HEK293T (cell line): ENCODE measurements at places on chromosomes 2 and 18.

GRCh38 chr18:8667846-8668245 is 37.5 kb upstream of the MTCL1 start:
- no peak for DNase-seq

GRCh38 chr2:165681841-165682240 is 112.2 kb downstream of the GALNT3 start:
- no peak for DNase-seq

GRCh38 chr18:27763936-27764335 is 413.0 kb downstream of the CDH2 start:
- DNase-seq = no peak

- no peak for DNase-seq
These were observed 835.8 kb upstream of the VRK2 start for GRCh38 chr2:57210855-57211254.

- peak; percentile 14 for DNase-seq
These were observed 7.5 kb downstream of the COPS8 start for GRCh38 chr2:237092920-237093781.

DNA sequence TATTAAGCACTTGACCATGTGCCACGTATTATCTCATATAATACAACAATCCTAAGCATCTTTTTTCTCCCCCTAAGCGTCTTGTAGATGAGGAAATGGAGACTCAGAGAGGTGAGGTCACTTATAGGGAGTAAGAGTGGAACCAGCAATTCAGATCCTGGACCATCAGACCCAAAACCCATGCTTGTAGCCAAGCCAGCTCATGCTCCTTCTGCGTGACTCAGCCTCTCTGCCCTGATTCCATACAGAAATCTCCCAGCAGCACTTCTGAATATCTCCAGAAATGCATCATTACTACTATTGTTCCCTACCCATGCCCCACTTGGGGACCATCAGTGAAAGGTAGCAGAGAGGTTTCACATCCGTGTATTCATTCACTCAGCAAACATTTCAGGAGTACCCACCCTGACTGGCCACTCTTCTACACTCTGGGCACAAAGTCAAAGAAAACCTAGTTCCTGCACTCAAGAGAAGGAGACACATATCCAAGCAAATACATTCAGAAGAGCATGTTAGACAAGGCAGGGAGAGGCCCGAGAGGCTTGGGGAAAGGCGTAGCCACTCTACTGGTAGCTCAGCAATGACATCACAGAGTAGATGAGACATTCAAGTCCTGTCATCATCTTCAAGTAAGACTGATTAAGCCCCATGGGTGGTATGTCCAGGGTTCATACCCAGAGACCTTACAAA is 141.9 kb downstream of the MTCL1 start:
- DNase-seq = no peak

DNA sequence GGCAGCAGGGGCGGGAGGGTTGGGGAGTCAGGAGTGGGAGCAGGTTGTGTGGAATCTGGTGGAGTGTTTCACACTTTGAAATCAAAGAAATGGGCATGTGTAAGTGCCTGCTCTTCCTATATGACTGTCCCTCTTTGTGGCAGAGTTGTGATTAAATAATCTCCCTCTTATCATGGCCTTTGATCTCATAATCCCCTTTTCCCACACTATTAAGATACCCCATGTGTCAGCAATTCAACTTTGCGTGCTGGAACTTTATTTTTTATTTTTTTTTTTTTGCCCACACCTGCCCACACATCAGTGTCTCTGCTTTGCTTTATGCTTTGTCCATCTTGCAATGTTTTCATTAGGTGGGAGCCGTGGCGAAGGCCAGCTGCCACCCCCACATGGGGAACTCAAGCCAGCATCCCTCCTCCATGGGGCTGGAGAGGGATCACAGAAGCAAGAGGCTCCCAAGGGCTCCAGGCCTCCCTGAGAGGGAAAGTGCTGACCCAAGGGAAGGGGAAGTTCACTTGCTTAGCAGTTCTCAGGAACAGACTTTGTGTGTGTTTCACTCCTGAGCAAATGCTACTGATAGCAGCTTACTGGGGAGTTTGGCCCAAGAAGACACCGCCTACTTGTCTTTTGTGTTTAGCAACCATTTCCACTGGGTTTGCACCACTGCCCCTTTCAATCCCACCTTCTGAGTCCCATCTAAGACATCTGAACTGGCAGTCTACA is 243.4 kb downstream of the BCL11A start:
- DNase-seq = no peak

GRCh38 chr18:57075716-57076400 is 71.0 kb upstream of the BOD1L2 start:
- no peak for DNase-seq

DNA sequence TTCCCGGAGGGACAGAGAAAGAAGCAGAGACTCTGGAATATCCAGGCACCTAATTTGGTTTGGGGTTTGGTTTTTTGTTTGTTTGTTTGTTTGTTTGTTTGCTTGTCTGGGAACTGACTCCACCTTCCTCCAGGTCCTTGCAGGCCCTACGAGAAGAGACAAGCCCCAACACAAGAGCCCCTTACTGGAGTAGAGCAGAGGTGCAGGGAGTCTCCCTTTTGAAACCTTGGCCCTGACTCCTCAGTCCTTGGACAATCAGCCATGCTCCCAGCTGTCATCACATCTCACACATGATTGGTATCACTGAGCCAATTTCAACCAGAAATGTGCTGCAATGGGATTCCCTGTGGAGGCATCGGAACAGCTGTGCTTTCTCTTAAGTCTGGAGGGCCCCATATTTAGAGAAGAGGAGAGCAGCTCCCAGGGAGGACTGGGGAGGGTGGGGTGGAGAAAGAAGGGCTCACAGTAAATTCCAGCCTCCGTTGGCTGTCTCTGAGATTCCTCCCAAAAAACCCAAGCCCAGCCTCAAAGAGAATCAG is 279.9 kb upstream of the NCKAP5 start:
- DNase-seq = no peak

DNA sequence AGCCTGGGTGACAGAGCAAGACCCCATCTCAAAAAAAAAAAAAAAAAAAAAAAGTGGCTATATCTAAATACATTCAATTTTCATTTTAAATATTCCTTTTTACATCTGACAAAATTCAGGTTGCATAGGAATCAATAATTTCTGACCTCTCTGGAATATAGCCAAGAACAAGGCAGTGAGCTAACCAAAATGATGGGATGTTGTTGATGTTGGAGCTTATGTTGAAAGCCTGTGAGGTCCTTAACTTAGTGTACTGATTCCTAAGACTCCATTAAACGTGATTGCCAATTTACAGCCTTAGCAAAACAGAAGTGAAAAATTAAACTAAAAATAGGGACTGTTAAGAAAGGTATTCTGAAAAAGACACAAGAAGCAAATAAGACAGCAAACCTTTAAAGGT is 109.6 kb downstream of the MEP1B start:
- DNase-seq = no peak

- DNase-seq = no peak
These were observed 48.8 kb downstream of the SLC66A2 start for GRCh38 chr18:79902640-79903039.

DNA sequence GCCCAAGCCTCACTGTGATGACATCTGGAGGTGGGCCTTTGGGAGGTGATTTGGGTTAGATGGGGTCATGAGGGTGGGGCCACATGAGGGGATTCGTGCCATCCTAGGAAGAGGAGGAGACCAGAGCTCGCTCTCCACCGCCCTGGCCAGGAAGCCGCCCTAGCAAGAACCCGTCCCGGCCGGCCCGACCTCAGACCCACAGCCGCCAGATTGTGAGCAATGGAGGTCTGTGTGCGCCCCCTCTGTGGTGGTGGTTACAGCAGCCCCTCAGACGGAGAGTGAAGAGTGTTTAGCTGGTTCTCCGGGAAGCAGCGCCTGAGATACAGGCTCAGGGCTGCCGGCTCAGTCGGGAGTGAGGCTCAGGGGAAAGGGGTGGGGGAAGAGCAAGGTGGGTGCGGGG is 83.3 kb downstream of the RTP5 start:
- no peak for DNase-seq

- DNase-seq = no peak
These were observed 6.5 kb downstream of the GPC1 start for GRCh38 chr2:240441993-240442411.

GRCh38 chr2:88538362-88538917 is 85.9 kb upstream of the FOXI3 start:
- DNase-seq = no peak

DNA sequence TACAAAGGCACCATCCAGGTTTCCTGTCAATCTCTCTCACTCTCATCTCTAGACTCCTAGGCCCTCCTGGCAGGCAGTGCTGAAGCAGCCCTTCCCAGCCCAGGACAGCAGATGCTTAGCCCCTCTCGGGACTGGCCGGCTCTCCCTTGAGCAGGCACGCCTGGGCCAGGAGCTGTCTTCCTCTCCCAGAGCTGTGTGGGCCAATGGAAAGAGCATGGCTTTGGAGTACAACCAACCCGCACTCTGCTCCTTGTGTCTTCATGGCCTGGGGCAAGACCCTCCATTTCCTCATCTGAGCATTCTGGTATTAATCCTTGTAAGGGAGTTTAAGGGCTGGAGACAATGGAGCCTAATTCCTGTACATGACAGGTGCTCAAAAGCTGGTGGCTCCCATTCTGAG is 97.2 kb downstream of the CAPN13 start:
- no peak for DNase-seq

DNA sequence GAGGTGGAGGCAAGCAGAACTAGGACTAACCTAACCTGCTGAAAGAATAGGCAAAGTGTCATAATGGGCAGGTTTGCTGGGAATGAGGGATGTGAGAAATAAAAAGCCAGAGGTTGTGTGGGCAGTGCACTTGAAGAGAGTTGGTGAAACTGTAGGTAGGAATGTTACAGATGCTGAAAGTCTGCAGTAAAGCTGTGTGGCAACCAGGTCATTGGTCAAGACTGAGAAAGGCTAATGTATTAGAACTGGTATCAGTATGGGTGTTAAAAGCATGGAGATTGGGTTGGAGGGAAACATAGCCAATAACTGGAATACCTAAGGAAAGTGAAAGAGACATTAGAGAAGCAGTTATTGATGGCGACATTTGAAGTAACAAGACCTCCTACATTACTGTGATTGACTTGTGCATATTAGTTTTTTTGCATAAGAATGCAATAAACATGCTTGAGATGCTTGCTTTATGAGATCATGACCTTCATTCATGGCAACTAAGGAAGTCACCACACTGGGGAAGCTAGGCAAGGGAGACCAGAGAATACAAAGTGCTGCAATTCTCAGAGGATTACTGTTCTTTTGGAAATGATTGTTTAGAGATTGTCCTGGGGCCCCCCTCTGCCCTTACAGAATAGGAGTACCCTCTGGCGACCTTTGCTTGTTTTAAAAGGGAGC is 11.8 kb downstream of the GULP1 start:
- DNase-seq = no peak

GRCh38 chr2:138267902-138268254 is 233.7 kb upstream of the SPOPL start:
- DNase-seq = no peak

GRCh38 chr2:240713928-240714746 is 22.5 kb downstream of the AQP12A start:
- no peak for DNase-seq

DNA sequence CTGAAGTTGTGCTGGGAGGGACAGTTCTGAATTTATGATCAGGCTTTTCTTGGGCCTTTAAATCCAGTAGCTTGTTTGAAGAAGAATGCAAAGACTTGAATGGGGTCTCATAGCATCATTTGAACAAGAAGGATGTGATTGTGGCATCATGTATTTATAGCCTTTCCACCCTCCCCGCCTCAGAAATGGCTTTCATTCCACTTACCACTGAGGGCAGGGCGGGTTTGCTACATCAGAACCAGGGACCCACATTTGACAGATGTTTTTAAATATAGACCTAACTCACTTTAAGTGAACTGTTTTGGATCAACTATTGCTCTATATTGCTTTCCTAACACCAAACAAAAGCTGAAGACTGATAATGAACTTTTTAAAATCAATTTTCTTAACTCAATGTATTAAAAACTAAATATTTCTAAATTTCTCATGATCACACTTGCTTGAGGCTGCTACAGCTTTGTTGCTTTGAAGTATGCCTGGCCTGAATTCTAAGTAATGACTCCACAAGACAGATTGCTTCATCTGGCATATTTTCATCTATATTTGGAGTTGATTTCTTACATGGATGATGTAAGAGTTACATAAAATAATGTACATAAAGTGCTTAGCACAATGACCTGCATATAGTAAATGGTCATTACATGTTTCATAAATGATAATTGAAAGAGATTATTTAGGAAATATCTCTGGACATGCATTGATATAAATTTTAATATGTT is 1552.9 kb upstream of the SLC39A10 start:
- DNase-seq = no peak

- DNase-seq = no peak
These were observed 10.7 kb downstream of the MRPL44 start for GRCh38 chr2:223967981-223968380.

DNA sequence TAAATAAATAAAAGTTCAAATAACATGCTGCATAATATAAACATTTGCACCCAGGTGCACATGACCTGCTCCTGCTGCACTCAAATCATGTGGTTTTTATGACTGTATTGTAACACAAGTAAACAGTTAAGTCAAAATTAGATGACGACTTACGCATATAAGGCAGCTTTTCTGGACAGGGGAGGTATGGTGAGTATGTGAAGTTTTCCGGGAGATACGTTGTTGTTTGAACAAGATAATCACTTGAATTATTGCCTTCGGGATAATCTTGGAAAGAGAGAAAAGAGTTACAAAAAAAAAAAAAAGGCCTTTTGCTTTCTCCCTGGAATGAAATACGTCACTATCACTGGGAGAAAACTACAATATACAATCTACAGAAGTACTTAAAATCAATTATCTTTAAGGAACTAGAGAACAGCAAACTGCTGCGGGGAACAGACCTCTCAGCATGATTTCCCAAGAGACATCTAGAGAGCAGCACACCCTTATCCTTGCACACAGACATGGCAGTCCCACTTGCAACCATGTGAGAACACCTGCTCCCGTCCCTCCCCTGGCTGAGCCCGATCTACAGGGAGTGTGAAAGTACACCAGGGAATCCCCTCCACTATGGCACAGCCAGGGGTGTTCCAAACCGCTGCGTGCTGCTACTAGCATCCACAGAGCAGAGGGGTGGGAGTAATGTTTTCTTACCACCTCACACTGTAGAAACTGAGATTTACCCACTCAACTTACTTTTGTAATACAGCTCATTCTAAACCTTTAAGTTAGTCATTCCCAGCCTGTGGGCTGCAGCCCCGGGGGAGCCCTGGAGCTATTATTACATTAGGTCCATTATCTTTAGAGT is 26.3 kb downstream of the B4GALT6 start:
- peak; percentile 69 for DNase-seq

- DNase-seq = no peak
These were observed 136.7 kb downstream of the LAMA3 start for GRCh38 chr18:23825978-23826405.

DNA sequence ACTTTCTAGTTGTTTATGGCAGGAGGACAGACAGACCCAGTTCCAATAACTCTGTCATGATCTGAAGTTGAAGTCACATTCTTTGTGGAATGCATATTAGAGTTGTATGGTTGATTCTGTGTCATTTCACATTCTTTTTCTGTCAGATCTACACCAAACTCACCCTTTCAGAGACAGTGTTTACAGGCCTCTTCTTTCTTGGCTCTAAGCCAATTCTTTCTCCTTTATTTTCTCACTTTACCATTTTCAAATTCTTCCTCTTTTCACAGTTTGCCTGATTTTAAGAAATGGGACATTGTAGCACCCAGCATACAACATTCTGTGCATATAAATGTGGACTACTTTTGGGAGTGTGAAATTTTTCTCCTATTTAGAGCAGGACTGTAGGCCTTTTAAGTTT is 103.7 kb downstream of the CCDC85A start:
- DNase-seq = no peak

- peak; percentile 31 for DNase-seq
These were observed 135.1 kb downstream of the CELF4 start for GRCh38 chr18:37430357-37431076.

GRCh38 chr18:61893309-61893970 is 633 bp upstream of the RNF152 start:
- peak; percentile 46 for DNase-seq

GRCh38 chr18:2557536-2557935 is 13.8 kb downstream of the METTL4 start:
- no peak for DNase-seq
